ENCODE measurements at places on chromosomes 6 and 20. TPM values are rescaled to one million over a fixed set of nuclear protein-coding genes. Genes with fewer than 3 reads are reported as not detected.

FRMD1 gene
- total RNA-seq, result 1.0 TPM

PDE10A gene
- 11.6 TPM for total RNA-seq

ZNF334 gene
- 0.40 TPM for total RNA-seq

BPIFB1 gene
- not detected for total RNA-seq

CST4 gene
- total RNA-seq, result not detected

LGSN gene
- total RNA-seq, result not detected

SYCP2L gene
- total RNA-seq, result 0.75 TPM

LY6G6C gene
- total RNA-seq, result not detected

TMC2 gene
- total RNA-seq, result not detected

NOX3 gene
- total RNA-seq, result not detected

CPNE5 gene
- total RNA-seq, result 10.0 TPM

VSTM2L gene
- total RNA-seq, result 17.0 TPM

PKIG gene
- total RNA-seq, result 180 TPM

OR2B6 gene
- not detected for total RNA-seq

BPIFB2 gene
- not detected for total RNA-seq

RIPK1 gene
- 6.6 TPM for total RNA-seq

BNIP5 gene
- total RNA-seq, result not detected

CDSN gene
- not detected for total RNA-seq

PROKR2 gene
- not detected for total RNA-seq

BTN3A1 gene
- total RNA-seq, result 9.0 TPM

C20orf144 gene
- not detected for total RNA-seq

STMN3 gene
- 4.3 TPM for total RNA-seq

SALL4 gene
- 0.03 TPM for total RNA-seq
